ENCODE measurements at places on chromosomes 5 and 9.

GRCh38 chr5:6473284-6473683, 24.6 kb downstream of the UBE2QL1 start:
- DNase-seq, result no peak

DNA sequence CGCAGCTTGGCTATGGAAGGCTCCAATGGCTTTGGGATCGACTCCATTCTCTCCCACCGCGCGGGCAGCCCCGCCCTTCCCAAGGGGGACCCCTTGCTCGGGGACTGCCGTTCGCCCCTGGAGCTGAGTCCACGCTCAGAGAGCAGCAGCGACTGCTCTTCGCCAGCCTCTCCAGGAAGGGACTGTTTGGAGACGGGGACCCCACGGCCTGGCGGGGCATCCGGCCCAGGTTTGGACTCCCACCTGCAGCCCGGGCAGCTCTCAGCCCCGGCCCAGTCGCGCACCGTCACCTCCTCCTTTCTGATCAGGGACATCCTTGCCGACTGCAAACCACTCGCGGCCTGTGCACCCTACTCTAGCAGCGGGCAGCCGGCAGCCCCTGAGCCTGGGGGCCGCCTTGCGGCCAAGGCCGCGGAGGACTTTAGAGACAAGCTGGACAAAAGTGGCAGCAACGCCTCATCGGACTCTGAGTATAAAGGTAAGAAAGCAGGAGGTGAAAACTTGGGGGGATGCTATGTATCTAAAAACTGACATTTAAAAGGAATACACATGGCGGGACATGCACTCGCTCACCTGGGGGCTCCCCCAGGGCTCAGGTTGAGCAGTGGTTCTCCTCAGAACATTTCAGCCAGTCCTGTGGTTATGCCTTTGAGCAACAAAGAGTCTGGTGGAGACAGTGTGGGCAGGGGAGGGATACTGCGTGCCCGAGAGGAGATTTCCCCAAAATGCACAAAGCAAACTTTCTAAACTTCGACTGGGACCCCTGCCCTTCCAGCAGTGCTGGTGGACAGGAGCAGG, 579 bp downstream of the BARHL1 start:
- DNase-seq, result no peak

GRCh38 chr5:138352722-138353559, 456 bp downstream of the KDM3B start:
- peak; percentile 3 for DNase-seq

GRCh38 chr5:125536582-125536981, 790.1 kb upstream of the ZNF608 start:
- no peak for DNase-seq

DNA sequence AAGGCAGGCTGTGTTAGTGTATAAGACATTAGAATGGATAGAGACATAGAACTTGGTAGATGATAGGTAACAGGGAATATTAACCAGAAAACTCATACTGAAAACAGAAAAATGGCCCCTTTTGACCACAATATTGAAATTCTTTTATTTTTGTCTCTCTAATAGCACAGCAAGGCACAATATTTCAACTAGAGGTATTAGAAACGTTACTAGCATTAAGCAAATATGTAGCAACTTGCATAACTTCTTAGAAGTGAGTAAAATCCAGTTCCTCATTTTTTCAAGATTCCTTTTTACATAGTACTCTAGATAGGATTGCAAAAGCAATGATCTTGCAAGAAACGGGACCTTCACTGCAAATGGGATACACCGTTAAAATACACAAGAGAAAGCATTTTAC, 102.7 kb upstream of the VCAN start:
- no peak for DNase-seq

DNA sequence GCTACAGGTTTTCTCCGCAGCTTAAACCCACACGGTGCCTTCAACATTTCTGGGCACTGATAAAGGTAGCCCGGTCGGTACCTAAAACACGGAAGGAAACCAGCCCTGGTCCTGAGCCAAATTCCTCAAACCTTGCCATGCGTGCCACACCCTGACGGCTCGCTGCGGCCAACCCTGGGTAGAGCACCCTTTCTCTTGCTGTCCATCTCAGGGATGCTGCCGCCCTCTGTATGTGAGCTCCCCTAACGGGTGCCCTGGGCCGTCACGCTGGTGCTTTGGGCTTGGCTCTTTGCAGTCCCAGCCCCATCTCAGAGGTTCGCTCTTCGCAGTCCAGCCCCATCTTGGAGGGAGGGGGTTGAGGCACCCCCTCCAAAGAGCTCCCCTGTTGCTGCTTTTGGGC, 43.9 kb downstream of the PNPLA7 start:
- DNase-seq, result peak; percentile 30

DNA sequence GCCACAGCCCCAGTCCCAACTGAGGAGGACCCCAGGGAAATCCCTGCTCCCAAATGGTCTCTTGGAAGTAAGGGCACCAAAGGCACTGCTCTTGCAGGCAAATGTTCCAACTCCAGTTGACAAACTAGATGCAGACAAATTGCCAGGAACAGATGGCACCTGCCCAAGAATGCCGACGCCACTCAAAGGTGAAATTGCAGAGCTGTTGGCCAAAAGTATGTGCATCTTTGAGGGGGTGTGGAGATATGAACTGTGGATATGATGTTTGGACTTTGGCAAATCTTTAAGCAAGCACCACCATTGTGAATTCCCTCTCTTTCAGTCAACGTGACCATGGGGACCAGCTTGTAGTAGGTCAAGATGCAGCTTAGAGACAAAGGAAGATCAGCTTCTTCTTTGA, 12.0 kb upstream of the CPLX2 start:
- DNase-seq, result no peak

- DNase-seq, result no peak
Measured at GRCh38 chr9:12680341-12680740, 12.8 kb upstream of the TYRP1 start.

DNA sequence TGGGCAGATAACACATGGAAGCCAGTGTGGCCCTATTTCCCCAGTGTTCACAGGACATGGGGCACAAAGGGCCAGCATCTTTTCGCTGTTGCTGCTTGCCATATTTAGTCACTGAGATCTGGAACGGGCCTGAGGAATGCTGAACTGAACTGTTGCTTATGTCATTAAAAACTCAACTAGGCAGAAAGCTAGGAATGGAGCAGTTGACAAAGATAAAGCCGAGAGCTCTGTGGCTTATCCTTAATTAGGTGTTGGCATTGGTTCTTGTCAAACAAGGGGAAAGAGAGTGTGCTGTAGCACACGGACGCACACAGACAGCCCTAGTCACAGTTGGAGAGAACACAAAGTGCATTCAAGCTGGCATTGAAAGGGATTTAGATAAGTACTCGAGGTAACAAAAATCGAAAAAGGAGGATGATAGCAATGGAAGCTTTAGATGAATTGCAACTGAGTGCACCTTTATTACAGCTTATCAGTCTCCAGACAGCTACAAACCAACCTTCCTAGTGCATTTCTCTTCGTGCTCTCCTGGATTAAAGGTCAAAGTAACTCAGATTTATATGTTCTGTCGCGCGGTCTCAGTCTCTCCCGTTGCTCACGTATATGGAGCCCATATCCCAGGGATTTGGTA, 450.2 kb upstream of the ZNF608 start:
- DNase-seq, result no peak

GRCh38 chr9:89475891-89476440, 21.9 kb downstream of the SEMA4D start:
- DNase-seq, result no peak

- peak; percentile 53 for DNase-seq
Measured at GRCh38 chr5:124061663-124062062, 549.7 kb downstream of the CSNK1G3 start.

- DNase-seq, result no peak
Measured at GRCh38 chr9:94490465-94490864, 64.4 kb upstream of the PCAT7 start.

- no peak for DNase-seq
Measured at GRCh38 chr5:158538506-158539074, 561.1 kb downstream of the EBF1 start.

GRCh38 chr5:160919626-160920025, 67.6 kb upstream of the ATP10B start:
- DNase-seq, result no peak

All from DMS153 (cell line).